Activated T-cell treated with anti-CD3 and anti-CD28 coated beads for 1 hour (primary cell): ENCODE measurements at places on chromosomes 1 and 21.

- no peak for DNase-seq
Measured at GRCh38 chr1:187396929-187397796, 568.4 kb downstream of the PLA2G4A start.

DNA sequence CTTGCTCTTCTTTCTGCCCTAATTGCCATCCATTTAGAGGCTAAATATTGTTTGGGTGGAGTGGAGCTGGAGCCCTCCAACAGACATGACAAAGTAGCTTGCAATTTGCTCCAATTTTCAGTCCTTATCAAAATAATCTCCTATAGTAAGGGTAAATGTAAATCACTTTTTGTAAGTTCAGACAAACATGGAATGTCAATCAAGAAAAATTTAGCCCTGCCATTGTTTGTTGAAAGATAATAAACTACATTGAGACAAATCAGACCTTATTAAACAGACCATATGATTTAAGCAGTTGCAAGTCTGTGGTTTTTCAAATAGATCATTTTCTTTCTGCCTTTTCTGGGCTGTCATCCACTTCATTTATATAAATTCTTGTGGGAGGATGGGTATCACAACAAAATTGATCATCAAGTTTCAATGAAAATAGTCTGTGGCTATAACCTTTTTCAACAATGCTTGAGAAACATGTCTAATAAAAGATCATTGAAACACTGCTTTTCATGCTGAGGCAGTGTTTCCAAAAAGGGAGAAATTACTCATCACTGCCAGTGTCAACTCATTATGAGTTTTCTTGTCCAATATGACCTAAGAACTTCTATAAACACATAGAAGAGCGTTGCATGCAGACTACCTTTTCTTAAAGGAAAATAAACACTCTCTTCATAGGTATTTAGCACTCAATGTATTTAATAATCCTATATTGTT, 1152.0 kb upstream of the B3GALT2 start:
- DNase-seq: no peak

- DNase-seq: no peak
Measured at GRCh38 chr1:186502087-186502486, 41.2 kb upstream of the PDC start.

GRCh38 chr1:17777818-17778217, 22.7 kb downstream of the ACTL8 start:
- no peak for DNase-seq

GRCh38 chr21:43884012-43884860, 19.2 kb downstream of the AGPAT3 start:
- DNase-seq: no peak

DNA sequence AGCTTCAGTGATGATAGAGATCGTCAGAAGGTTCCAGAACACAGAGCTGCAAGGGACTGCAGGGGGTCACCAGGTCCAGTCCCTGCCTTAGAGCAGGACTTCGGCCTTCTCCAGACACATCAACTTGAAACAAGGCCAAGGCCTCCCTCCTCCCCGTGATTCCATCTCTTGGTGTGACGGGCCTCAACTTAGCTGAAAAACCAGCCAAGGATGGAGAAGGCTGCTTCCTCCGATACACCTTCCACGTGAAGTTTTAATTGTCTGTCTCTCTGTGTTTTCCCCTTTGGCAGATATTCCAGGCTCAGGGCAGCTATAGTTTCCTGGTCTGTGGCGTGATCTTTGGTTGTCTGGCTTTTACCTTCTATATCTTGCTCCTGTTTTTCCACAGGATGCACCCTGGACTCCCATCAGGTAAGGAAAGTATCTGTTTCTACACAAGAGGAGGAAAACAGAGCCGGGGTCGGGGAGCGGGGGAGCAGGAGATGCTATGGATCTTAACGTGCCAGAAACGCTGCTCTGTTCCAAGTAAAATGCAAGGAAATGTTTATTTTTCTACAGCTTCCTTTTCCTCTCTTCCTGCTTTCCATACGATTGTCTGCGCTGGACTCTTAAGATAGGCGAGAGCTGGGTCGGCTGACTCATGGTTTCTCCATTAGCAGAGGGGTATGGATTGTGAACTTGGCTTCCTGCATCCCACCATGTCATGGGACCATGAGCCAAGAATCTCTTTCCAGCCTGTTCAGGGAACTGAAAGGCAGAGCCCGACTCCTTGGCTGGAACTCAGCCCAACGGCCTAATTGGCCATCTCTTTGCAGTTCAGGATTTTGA, 32.8 kb downstream of the ELK4 start:
- DNase-seq: no peak

DNA sequence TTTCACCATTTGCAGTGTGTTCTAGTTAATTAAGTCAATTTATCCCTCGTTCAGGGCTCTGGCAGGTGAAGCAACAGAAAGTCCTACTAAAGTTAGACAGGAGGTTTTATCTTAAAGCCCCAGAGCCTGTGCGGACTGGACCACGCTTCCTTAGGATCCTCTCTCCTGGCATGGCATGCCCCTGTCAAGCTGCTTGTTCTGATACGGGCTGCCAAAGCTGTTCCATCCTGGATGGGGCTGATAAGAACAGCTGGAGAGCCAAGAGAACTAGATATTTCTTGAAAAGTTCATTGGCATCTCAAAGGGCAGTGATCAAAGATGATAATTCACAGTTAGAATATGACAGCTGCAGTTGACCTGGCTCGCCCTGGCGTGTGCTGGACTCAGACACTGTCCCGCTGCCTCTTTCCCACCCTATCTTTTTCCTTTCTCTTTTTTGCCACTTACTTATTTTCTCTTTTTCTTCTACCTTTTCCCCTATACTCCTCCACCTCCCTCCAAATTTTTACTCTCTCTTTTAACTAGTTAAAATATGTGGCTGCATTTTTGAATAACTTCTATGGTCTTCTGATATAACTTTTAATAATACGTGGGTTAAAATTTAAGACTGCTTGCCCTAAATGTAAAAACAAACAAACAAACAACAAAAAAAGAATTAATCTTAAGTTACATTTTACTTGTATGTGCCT, 96.7 kb downstream of the ABCA4 start:
- DNase-seq: no peak

DNA sequence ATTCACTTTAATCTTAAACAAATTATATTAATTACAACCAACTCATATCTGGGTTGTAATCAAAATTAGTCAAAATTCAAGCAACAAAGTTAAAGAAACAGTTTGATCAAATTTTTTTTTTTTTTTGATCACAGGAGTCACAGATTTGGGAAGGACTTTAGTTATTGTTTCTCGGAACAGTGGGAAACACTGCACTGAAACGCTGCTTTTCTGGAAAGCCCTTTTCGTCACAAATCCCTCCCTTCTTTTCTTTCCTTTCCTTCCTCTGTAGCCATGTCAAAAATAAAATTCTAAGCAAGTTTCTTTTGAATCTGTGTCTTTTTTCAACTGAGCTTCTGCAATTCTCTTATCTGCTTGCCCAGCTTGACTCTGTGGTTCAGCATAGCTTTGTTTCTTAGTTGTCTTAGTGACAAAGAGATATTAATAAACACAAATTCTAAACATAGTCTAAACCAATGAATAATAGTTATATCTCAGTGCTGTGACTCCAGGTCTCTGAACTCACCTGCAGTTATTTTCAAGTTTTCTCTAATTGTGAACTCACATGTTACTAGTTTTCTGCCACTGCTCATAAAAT, 53.8 kb downstream of the PTGS2 start:
- no peak for DNase-seq

DNA sequence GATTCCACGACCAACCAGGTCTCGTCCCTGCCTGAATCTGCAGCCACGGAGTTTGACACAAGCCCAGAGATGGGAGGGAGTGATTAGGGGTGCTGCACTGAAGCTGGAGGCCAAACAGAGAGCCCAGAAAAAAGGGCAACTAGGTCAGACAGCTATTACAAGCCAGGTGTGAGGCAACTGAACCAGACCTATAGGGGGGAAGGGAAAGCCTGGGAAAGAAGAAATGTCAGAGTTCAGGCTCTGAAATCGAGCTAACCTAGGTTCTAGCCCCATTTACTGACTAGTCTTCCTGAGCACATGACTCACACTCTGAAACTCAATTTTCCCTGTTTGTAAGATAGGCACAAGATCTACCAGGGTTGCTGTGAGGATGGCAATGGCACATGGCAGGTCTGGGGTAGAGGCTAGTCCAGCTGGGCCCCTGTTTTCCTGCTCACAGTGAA, 1.7 kb downstream of the DHCR24 start:
- no peak for DNase-seq

GRCh38 chr1:62774971-62775595, 8.8 kb upstream of the ATG4C start:
- no peak for DNase-seq

DNA sequence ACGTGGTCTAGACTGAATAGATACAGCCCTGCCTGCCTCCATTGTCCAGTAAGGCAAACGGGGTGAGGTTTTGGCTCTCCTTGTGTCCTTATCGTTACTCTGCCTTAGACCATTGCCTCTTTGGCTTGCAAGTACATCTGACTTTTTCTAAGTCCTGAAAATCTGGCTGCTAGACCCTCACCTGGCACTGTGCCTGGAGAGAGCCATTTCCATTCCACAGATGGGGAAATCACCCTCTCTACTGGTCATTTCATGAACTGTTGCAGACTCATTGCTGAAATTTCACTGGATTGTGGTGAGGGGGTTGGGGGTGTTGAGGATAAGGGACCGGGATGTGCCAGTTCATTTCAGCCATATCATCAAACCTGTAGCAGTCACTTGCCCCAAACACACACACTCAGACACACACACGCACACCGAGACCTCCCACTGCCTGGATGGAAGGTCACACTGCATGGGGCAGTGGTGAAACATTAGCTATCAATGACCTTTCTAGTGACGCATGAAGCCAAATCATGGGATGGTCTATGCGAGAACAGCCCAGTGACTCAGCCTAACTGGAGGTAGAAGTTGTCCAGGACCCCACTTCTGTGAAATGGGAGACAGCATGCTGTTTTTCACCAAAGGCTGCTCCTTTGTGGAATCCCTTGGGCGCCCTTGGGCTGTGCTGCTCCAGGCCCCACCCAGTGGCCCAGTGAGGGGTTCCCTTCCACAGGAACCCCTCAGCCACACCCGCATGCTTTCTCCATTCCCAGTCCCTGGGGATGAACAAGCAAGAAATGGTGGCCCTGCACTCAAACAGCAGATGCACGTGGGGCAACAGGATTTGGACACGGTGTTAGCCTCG, 34.9 kb upstream of the VASH2 start:
- DNase-seq: no peak

GRCh38 chr1:235902677-235903542, 36.2 kb upstream of the LYST start:
- no peak for DNase-seq

DNA sequence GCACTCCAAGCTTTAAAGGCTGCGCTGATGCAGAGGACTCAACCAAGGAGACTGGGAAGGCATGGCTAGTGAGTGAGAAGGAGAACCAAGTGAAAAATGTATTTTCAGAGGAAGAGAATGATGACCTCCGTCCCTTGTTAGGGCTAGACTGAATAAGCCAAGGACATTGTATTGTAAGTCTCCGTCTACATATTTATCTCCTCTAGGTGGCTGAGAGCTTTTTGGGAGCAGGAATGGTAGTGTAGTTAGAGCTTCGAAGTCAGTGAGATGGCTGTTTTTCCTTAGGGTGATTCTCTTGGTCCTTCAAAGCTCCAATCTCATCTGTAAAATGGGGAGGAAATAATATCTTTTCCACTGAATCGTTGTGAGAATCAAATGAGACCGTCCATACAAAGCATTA, 37.6 kb downstream of the ZBTB40 start:
- DNase-seq: no peak

- no peak for DNase-seq
Measured at GRCh38 chr1:81781749-81782148, 19.0 kb upstream of the ADGRL2 start.

GRCh38 chr1:70355920-70356319, 1.4 kb upstream of the ANKRD13C start:
- DNase-seq: no peak

DNA sequence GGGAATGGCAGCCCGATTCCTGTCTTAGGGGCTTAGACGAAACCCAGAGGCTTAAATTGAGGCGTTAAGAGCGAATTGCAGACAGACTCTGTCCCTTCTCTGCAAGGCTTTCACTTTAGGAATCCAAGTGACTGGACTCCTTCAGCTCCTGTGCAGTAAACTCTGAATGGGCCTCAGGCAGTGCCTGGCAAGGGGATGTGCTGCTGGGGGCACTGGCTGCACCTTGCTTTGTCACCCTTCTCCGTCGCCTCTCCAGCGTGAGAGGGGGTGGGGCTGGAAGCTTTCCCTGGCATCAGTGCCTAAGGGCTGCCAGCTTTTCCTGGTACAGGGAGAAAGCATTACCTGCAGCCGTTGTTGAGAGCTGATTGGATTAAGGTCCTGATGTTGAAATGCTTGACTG, 39.9 kb upstream of the NFASC start:
- no peak for DNase-seq

- DNase-seq: no peak
Measured at GRCh38 chr21:17903029-17903806, 84.1 kb upstream of the C21orf91 start.

DNA sequence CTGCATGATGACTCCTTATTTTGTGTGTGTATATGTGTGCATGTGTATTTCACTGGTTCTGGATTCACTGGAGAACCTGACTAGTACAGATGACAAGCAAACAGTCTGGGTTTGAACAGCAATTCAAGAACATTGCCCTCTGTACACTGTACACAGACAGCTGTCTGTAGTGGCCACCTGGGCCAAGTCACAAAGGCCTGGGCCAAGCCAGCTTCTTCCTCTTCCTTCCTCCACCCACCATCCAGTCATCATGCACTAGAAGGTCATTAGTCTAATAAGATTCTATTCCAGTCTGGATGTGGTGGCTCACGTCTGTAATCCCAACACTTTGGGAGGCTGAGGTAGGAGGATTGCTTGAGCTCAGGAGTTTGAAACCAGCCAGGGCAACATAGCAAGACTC, 155.9 kb downstream of the ELAVL4 start:
- no peak for DNase-seq

- no peak for DNase-seq
Measured at GRCh38 chr21:41365377-41366107, 3.7 kb downstream of the MX2 start.

- no peak for DNase-seq
Measured at GRCh38 chr1:47948126-47948525, 49.1 kb downstream of the TRABD2B start.

DNA sequence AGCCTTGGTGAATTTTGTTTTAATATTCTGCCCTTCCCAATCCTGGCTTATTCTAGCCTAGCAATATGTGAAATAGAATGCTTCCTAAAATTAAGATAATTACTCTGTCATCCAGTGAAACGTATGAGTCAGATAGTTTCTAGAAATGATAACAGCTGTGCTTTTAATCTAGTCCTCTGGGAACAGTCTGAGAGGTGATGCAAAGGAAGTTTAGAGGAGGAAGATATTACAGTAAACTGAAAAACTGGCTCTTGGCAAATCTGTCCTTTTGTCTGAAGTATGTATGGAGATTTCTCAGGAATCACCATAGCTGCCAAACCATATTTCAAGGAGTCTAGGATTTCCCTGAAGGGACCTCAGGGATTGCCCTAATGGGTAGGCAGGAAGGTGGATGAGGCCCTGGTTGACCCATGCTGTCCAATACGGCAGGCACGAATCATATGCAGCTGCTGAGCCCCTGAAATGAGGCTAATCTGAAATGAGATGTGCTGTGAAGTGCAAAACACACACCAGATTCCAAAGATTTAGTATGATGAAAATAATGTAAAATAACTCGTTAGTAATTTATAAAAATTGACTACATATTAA, 70.8 kb upstream of the LBR start:
- DNase-seq: no peak
